ENCODE measurements at places on chromosomes 2 and 18. TPM values are rescaled to one million over a fixed set of nuclear protein-coding genes. Genes with fewer than 3 reads are reported as not detected.

The CFAP210 gene
- 0.80 TPM for total RNA-seq

The GPAT2 gene
- not detected for total RNA-seq

The DNAH7 gene
- total RNA-seq, result 0.84 TPM

The IL1A gene
- total RNA-seq, result 0.16 TPM

The DYNAP gene
- total RNA-seq, result not detected

The TNFRSF11A gene
- total RNA-seq, result 7.6 TPM

The SLC23A3 gene
- 0.72 TPM for total RNA-seq

The FKBP1B gene
- 9.8 TPM for total RNA-seq

The CGREF1 gene
- total RNA-seq, result 8.4 TPM
